ENCODE measurements at places on chromosomes 3 and 15.

DNA sequence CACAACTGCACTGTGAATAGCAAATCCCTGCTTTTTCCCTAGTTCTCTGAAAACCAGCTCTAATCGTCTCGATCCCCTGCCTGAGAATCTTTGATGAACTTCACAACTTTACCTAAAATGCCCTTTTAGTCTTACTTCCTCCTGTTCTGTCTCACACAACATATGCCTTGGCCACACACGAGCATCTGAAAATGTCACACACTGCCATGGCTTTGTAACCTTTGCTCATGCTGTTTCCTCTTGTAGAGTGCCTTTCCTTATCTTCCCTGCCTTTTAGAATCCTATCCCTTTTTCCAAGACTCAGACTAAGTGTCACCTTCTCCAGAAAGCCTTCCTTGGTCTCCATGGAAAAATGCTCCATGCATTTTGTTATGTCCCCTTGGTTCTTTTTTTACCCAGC, 71.4 kb upstream of the HACD2 start:
- no peak for DNase-seq

DNA sequence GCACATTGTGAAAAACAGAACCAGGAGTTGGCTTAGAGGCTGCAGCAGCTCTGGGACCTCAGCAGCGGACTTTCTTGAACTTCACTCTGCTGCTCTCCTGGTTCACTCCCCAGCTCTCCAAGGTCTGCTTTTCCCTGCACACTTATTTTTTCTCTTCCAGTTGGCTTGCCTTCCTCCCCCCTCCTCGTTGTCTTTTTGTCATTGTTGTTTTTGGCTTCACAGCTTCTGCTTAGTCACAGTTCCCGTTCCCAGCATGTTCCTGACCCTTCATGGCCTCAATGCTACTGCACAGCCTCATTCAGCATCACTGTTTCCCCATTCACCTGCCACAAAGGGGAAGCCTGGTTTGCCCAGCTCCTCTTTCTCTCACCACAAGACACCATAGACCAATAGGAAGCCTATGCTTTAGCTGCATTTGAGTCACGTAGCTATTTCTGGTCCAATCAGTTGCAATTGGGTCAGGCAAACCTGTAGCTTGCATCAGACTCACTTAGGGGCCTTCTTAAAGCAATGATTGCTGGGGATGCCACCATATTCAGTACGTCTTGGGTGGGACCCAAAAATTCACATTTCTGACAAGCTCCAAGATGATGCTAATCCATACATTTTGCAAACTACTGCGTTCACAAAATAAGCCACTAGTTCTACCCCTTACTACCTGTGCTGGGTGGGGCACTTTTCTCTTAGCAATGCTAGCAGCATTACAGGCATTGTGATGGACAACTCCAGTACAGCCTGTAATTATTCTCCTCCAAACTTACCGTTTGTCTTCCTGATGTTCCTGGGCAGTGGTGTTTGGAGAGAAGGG, 7.8 kb upstream of the SUMF1 start:
- peak; percentile 44 for DNase-seq

GRCh38 chr15:53962646-53963561, 15.3 kb upstream of the UNC13C start:
- DNase-seq = no peak

DNA sequence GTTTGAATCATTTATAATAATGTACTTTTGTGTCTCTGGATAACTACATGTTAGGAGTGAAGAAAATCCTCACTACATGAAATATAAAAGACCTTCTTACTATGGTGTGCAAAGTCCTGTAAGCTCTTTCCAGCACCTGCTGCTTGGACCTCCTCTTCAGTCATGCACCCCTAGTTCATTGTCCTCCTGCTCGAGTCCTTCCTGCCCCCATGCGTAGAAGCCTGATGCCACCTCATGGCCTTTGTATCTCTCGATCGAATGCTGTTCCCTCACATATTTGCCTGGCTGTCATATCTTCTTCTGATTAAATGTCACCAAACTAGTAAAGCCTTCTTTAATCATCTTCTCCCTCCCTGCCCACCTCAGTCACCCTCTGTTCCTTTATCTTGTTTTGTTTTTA, 49.9 kb upstream of the SUCLG2 start:
- DNase-seq = no peak

DNA sequence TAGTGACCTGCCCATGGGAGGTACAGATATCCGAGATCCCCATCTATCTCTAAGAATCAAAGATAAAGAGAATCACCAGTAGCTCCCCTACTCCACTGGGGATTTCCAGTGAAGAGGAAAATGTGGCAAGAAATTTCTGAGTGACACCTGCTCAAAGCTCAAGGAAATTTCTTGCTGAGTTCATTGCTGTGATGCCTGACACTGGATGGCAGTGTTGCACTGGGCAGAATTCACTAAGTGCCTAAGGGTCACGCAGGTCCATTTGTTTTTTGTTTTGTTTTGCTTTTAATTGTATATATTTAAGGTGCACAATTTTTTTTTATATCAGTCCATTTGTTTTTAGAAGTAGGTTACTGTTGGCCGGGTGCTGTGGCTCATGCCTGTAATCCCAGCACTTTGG, 109.5 kb upstream of the KCNAB1 start:
- DNase-seq = no peak
